ENCODE measurements at places on chromosomes 11 and 22.
A peak's percentile ranks its signal among the peaks of the same experiment; 100 is the strongest.

GRCh38 chr11:122765487-122766131 lies 72.7 kb upstream of the CRTAM start:
- DNase-seq, result no peak

DNA sequence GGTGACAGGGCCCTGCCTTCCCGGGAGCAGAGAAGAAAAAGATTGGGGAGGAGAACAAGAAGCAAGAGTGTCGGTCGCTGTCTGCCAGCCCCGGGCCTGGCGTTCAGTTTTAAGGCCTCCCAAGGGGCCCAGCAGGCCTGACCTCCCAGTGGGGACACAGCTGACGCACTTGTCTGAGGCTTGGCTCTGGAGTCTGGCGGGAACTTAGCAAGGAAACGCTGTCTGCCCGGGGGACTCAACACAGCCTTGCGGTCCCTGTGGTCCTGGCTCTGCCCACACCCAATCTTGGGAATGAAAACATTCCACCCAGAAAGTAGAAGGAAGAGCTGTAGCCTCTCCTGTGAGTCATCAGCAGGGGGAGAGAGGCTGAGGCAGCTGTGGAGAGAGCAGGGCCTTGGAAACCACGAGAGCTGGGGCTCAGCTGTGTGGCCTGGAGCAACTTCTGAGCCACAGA lies 54.4 kb downstream of the TRAF6 start:
- DNase-seq, result peak; percentile 19

GRCh38 chr11:119118227-119118626 lies 3.2 kb upstream of the HINFP start:
- no peak for DNase-seq

DNA sequence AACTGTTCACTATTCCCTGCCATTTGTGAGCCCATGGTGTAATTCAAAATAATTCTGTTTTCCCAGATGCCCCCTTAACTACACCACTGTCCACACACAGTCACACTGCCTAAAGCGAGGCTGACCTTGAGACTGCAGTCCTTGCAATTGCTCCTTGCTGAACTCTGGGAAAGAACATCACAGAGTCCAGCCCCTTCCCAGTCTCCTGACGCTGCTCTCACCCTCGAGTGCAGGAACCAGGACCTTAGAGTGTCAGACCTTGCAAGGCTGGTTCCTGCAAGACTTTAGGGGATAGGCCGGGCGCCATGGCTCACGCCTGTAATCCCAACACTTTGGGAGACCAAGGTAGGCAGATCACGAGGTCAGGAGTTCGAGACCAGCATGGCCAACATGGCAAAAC lies 33.6 kb downstream of the AHNAK start:
- no peak for DNase-seq

DNA sequence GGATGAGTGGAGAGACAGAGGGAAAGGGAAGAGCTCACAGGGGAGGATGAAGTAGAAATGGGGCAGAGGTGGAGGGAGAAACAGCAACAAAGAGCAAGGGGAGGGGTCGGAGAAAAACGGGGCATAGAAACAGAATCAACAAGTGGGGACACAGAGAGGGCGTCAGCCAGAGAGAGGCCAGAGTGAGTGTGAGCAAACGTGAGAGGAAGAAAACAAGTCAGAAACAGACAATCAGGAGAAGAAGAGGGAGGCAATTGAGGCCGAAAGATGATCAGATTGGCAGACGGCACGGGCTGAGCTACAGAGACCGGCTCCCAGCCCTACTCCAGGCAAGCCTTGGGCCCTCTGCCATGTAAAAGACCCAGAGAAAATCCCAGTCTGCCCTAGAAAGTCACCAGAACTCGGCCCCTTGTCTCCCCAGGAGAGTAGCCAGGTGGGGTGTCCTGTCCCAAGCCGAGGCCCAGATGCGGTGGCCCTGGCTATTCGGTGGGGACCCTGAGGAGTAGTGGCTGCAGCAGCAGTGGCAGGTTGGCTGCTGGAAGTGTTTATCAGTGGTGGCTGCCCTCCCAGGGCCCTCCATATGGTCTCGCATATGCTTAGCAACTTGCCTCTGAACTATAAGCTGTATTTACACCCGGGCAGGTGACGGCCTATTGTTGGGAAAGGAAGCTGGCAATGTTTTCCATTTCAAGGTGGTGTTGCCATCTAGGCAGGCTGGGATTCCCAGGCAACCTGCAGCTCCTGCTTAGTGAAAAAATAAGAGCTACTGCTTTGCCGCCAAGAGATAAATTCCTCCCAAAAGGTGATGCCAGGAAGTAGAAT lies 14.8 kb upstream of the TSPAN18 start:
- DNase-seq, result no peak

GRCh38 chr11:11430431-11430830 lies 77.4 kb upstream of the CSNK2A3 start:
- DNase-seq, result no peak

DNA sequence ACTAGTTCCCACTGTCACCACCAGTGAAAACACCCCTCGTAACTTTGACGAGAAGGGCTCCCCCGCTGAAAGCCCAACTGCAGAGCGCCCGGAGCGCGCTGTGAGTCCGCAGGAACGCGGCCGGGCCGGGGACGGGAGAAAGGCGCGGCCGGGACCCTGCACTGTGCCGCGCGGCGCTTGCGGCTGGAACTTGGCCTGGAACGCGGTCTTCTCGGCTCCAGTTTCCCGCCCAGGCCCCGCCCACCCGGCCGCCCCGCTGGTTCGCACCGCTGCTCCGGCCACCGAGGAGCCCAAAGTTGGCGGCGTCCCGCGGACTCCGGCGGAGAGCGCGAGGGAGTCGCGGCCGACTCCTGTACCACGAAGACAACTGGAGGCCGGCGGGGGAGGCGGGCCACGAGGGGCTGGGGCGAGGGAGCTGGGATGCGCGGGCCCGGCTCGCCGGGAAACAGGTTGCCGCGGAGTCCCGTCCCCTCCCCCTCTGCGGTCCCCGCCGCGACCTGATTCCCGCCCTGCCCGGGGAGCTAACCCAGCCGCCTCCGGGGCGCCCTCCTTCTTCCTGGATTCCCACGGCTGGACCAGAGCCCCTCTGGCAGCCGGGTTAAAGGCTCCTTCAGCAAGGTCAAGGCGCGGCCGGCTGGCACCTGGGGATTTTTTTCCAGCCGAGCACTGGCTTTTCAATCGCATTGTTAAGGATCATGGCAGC lies 3.4 kb downstream of the TENM4 start:
- no peak for DNase-seq

GRCh38 chr11:7657306-7658025 lies 15.8 kb downstream of the CYB5R2 start:
- DNase-seq, result peak; percentile 47

- no peak for DNase-seq
These were observed 78.1 kb downstream of the GAB2 start for GRCh38 chr11:78339483-78339882.

DNA sequence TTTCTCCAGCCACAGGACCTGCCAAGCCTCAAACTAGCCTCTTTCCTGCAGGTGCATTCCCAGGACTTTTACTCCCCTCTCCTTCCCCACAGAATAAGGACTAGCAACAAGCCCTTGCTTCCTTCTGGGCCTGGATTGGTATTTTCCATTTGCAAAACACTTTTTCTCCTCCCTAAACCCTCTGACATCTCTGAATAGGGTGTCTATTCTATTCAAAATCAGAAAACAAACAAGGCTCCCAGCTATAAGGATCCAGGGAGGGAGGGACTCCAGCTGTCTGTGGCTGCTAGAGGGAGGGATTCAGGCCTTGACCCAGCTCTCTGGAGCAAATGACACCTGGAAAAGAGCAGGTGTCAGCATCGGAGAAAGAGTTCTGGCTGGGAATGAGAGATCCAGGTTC lies 168.5 kb upstream of the BDNF start:
- DNase-seq, result no peak

GRCh38 chr11:61052182-61052972 lies 49.9 kb upstream of the CD5 start:
- no peak for DNase-seq

DNA sequence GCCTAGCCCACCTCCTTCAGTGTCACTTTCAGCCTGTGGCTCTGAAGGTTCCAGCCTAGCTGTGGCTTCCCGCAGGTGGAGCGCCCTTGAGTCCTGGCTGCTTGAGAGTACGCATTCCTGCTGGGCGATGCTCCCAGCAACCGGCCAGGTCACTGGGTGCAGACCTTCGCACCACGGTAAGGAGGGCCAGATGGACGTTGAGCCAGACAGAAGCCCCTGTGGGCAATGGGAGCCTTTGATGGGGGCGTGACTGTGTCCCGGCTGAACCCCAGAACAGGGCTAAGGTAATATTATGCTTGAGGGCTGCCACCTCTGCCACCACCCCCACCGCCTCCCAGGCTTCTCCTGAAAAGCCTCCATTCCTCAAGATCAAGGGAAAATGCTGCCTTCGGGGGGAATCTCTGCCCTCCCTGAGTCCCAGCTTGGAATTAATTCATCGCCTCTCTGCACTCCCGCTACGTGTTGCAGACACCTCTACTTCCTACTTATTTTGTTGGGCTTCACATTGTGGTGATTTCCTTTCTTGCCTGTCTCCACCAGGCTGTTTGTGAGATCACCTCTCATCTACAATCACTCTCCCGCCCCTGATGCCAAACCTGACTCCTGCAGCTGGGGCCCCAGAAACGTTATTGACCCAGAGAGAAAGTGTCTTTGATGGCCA lies 144.9 kb upstream of the NECTIN1 start:
- no peak for DNase-seq

DNA sequence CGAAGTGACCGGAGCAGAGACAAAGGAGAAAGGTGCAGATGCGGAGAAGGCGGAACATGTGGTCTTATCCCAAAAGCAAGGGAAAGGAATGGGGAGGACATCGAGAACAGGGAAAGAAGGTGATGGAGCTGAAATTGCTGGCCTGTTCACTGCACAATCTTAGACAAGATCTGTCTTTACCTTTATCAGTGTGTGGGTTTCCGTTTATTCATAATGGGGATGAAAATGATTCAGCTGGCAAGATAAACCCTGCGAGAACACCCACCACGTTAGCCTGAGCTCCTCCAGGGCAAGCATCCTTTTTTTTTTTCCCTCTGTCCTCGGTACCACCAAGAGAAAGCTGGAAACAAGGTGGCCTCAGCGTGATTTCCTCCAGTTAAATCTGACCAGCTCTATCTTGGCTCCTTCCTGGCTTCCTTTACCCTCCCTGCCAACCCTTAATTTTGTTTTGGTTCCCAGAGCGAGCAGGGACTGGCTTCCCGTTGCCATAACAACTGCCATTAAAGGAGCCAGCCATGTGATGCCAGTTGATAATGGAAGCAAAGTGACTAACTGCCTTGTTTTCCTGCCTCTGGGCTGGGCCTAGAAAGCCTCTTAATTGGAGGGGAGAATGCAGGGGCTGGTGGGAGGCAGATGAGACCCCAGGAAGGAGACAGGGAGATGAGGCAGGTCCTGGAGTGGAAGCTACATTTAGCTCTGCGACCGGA lies 4.2 kb downstream of the SGSM1 start:
- DNase-seq, result no peak

DNA sequence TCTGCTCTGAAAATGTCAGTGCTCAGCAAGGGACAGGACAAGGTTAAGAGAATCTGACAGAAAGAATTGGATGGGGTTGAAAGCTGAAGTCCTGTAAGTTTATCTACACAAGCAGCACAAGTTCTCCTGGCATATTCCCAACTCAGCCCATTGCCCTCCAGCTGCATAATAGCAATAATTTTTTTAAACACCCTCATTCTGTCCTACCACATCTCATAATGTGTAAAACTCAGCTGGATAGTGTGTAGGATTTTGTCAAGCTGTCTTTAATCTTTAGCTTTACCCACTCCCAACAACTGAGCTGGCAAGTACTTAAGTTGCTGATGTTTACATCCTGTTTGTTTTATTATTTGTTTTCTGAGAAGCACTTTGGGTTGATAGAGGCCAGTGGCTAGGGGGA lies 158.9 kb downstream of the CADM1 start:
- DNase-seq, result no peak

DNA sequence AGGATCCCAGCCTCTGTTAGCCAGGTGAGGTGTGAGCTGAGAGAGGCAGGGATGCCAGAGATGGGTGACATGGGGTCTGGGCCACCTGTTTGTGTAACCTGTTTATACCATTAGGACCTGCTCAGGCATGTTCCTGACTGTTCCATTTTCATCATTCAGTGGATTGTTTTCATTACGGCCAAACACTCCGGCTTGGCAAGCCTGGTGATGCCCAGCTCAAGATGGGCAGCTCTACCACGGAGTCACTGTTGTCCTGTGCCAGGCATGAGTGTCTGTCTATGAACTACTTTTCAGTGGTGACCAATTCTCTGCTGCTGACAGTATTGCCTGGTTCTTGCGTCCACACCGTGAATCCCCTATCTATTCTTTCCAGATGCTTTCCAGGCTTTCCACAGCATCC lies 71.5 kb upstream of the SLC22A12 start:
- no peak for DNase-seq

GRCh38 chr22:17472932-17473331 lies 90.4 kb upstream of the SLC25A18 start:
- no peak for DNase-seq

DNA sequence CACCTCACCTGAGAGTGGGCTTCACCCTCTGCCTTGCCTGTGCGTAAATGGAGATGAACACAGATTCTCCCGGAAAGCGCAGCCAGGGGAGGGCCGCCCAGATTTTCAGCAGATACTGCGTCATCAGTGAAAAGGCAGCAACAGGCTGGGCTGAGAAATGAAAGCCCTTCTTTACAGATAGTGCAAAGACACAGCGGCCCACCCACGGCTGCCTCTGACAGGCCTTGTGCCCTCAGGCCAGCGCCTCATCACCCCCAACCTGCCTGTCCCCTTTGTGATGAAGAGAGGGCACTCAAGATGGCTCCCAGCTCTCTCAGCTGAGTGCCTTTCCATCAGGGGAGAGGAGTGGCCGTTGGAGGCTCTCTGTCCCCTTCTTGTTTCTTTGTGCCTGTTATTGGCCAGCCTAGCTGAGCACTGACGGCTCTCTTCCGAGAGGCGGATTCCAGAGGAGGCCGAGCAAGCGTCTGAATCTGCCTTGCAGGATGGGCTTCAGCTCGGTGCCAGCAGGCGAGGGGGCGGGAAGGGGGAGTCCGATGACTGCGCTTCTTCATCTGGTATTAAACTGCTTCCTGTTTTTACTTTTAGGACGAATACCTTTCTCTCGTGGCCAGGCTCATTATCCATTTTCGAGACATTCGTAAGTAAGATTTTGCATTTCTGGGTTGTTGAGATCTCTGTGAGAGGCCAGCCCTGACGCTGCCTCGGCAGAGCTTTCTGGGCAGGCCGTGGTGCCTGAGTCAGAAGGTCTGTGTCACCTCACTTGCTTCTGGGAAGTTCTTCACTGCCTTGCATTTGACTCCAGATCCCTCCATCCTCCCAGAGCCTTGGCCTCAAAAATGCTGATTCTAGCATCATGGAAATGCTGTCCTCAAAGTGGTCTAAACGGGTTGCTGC lies 43.7 kb downstream of the MED15 start:
- DNase-seq, result peak; percentile 29

- no peak for DNase-seq
These were observed 67.6 kb upstream of the MTMR2 start for GRCh38 chr11:95991545-95991944.

GRCh38 chr22:45295492-45295891 lies 10.7 kb downstream of the UPK3A start:
- DNase-seq, result no peak

DNA sequence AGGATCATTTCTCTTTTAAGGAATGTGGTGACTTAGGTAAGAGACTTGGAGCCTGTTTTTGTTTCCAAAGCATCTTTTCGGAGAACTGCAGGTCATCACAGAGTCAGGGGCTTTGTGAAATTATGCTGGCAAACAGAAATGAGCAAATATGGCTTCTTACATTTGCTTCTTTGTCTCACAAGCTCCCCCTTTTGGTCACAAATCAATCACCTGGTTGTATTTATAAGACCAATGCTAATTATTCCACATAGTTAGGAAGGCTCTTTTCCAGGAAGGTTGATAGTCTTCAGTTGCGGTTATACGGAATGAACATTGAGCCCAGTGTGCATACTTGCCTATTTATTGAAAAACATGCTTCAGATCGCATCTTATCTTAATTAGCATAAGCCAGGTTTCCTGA lies 34.6 kb upstream of the CEP126 start:
- peak; percentile 22 for DNase-seq

- no peak for DNase-seq
These were observed 39.5 kb downstream of the LMO1 start for GRCh38 chr11:8224161-8224591.

Data from inflammatory macrophage treated with lipopolysaccharide for 4 hours (primary cell).